AML-193 (cell line): ENCODE measurements at places on chromosomes 11 and 22.

GRCh38 chr22:49904040-49904369 lies 14.2 kb downstream of the ALG12 start:
- DNase-seq: no peak

- DNase-seq: no peak
Measured at GRCh38 chr11:15988016-15988550, 368.3 kb downstream of the SOX6 start.

DNA sequence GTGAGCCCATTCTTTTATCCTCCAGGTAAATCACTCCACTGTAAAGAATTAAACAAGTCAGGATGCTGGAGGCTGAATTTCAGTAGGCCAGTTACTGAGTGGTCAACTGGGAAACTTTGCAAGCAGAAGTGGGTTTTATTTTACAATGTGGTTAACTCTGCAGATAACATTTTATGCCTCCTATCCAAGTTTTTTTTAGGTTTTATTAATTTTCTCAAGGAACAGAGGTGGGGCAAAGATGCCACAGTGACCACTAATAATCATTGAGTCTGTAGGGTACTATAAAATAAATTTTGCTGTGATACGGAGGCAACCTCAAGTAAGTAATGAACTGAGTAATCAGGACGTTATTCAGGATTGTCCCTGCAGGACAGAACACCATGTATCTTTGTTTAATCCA lies 599.9 kb downstream of the METTL15 start:
- DNase-seq: no peak

DNA sequence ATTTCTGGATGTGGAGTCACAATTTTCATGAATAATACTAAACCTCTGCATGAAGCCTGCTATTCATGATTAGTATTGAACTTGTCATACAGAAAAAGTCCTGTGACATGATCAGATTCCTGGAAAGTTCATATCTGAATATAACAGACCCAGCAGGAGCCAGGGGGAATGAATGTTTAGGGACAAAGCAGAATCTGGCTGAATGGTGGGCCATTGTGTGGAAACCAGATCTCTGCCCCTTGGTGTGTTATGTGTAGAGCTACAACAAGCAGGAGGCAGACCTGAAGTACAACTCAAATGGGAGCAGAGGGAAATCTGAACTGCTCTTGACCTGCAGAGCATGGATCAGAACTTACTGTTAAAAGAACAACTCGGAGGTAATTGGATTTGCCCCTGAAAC lies 30.3 kb downstream of the KREMEN1 start:
- no peak for DNase-seq

GRCh38 chr11:35146711-35147110 lies 7.7 kb downstream of the CD44 start:
- peak; percentile 15 for DNase-seq

GRCh38 chr11:75432911-75433321 lies at the start of gene KLHL35:
TSS of gene KLHL35 (minus strand) at chr11:75433203. CDS start at chr11:75430629, 2,574 bp downstream.
- no peak for DNase-seq

- no peak for DNase-seq
Measured at GRCh38 chr11:133961890-133962289, 5.1 kb upstream of the IGSF9B start.

DNA sequence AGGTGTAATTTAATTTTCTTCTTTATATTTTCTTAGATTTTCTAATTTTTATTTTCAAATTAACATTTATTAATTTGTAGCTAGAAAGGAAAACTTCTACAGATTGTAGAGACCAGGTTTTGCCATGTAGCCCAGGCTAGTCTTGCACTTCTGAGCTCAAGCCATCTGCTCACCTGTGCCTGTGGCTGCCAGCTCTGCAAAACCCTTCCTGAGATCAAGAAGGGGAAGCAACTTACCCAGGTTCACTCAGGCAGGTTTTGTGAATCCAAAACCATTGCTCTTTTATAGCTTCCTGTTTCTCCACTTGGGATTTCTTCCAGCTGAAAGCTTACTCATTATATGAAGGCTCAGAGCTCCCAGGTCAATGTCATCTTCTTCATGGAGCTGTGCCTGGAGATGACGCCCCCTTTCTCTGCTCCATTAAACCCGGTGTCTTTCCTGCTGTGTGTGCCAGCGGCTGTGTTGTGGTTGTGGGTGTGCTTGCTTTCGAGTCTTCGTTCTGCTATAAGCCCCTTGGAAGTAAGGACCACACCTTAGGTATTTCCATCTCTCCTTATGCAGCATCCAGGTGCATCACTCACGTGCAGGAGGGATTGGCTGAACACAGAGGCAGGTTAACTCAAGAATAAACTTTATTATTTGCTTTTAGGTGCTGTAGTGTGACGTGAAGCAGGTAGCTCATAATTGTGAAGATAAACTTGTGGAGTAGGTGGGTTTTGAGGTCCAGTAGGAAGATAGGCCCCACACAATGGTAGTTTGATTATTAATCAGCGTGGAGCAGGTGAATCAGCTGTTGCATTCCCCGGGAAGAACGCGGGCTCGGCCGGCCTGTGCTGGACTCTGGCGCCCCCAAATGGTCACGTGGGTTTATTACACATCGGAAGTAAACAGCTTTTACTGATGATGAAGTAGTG lies 42.2 kb upstream of the INCENP start:
- peak; percentile 60 for DNase-seq

DNA sequence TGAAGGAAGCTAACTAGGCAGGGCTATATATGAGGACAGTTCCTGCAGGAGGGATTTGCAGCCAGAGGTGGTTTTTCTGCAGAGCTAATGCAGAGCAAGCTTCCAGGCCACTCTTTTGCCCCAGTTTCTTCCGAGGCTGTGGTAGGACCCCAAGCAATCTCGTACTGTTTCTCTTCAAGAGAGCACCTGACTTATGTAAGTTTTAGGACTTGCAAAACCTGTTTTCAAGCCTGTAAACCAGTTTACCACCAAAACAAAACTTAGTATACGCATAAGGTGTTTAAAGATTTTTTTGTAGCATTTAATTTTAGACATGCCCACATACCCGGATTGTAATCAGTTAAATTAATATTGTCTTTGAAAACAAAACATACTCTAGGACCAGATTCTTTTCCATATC lies 7.7 kb upstream of the APLP2 start:
- no peak for DNase-seq

DNA sequence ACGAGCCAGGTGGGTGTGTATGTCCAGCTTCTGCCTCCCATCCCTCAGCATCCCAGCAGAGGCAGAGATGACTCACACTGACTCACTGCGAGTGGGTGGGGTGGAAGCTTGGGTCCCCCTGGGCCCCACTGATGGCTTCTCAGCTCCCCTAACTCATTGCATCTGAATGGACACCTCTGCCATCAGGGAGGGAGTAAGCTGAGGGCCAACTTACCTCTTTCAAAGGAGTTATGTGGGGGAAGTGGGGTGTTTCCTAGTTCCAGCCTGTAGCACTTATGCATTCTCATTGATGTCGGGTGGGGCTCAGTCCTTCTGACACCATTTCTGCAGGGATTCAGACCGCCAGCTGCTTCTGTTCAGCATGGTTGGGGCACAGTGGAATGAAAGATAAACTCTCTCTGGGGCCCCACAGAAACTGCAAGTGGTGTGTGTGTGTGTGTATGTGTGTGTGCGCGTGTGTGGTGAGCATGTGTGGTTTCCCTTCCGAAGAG lies 1425.8 kb downstream of the TBC1D22A start:
- no peak for DNase-seq

- DNase-seq: no peak
Measured at GRCh38 chr11:75212411-75212810, 28.2 kb upstream of the TPBGL start.

DNA sequence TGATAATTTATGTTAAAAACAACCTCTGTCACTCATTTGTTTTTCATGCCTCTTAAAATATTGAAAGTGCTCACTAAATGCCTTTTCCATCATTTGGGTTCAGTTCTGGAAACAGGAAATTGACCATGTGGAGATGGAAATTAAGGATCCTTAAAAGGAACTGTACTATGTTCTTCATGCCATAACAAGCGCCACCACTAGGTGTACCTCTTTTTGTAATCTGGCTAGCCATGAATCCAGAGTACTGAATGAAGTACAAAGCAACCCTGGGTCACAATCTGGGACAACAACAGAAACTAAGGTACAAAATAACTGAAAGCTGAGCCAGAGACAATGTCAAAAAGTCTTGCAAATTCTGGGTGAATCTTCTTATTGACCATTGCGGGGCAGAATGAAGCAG lies 559.1 kb downstream of the FAM181B start:
- DNase-seq: no peak

DNA sequence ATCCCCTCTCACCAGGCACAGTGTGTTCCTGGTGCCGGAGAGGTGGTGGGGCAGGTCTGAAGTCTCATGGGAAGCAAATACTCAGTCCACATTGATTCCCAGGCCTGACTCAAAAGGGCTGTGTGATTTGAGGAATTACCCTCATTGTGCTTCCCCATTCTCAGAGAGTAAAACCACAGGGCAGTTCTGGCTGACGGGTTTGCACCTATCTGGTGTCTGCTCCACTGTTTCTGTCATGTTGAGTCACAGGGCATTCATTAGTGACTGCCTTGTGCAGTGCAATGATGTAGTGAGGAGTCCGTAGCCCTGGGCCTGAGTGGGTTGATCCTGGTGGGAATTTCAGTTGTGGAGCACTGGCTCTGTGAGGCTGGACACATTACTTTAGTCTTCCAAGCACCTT lies 85.2 kb upstream of the ARHGAP20 start:
- DNase-seq: peak; percentile 2

- DNase-seq: no peak
Measured at GRCh38 chr11:9489080-9489765, 28.4 kb downstream of the ZNF143 start.

GRCh38 chr22:27535452-27535851 lies 266.1 kb downstream of the MN1 start:
- DNase-seq: no peak

DNA sequence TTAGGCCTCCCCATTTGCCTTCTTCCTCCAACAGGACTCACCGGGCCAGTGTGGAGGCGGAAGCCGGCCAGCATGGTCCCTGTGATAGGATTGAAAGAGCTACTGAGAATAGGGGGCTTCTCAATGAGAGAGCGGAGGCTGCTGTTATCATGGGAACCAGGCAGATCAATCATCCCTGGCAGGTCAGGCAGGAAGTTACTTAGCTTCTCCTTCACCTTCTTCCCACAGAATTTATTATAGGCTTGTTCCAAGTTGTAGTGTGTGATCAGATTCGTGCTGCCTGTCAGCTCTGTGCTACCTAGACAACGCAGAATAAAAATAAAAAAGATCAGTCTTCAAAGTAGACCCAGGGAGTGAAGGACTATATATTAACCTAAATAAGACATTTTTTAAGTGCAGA lies 7.1 kb downstream of the MED19 start:
- no peak for DNase-seq

- DNase-seq: no peak
Measured at GRCh38 chr11:88043149-88043548, 132.1 kb downstream of the RAB38 start.

- DNase-seq: no peak
Measured at GRCh38 chr22:36175892-36176291, 15.3 kb upstream of the APOL3 start.

- DNase-seq: no peak
Measured at GRCh38 chr11:76147106-76147740, 59.1 kb downstream of the WNT11 start.

DNA sequence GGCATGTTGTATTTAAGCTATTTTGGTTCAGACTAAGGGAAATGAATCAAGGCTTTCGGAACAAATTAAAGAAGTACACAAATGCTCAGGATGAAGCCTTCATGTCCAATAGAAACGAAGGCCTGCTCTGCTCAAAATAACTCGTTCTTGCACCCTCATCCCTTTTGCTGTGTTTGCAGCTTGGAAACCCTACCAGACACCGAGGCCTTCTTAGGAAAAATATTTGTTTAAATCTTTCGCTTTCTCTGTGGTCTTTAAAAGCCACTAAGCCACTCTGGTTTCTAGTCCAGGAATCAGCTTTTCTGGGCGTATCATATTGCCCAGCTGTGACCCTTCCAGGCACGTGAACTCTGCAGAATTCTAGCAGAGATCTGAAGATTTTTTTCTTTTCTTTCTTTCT lies 60.9 kb upstream of the HSPA8 start:
- no peak for DNase-seq

- no peak for DNase-seq
Measured at GRCh38 chr11:35214226-35214770, 75.3 kb downstream of the CD44 start.

GRCh38 chr11:21343204-21343603 lies 673.8 kb downstream of the NELL1 start:
- no peak for DNase-seq

DNA sequence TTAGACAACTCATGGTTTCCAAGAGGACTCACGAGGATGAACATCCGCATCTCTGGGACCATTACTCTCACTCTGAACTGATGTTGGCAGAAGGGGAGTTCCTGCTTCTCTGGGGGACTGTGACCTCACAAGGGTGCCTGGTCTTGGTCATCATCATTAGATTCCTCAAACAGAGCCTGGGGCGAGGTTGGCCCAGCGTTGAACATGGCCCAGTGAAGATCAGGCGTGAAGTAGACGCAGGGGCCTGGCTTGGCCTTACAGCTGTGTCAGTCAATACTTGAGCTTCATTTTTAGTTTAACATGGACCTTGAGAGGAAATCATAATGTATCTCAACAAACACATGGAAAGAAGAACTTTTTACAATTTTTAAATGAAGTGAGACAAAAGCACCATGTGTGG lies 617.1 kb downstream of the BRD1 start:
- no peak for DNase-seq

DNA sequence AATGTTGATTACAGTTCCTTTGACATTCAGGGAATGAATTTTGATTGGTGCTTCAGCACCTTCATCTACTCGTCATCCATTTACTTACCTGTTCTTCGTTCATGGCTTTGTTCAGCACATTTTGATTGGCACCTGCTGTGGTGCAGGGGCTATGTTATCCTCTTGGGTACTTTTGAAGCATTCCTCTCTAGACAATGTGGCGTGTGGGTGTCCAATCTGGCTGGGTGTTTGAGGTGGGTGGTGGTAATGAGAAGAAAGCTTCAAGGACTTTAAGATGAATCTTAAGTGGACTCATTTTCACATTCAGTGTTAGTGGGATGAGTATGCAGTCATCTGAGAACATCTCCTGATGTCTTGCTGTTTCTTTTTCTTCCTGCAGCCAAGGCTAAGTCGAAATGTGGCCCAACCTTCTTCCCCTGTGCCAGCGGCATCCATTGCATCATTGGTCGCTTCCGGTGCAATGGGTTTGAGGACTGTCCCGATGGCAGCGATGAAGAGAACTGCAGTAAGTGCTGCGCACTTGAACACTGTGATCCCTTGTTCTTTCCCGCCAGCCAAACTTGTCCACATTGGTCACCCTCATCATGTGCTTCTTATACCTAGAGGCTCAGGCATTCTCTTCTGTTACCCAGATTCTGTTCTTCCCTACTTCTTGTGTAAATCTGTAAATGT lies 137.5 kb downstream of the LDLRAD3 start:
- no peak for DNase-seq

GRCh38 chr11:86577644-86578636 lies 94.5 kb downstream of the ME3 start:
- no peak for DNase-seq

GRCh38 chr11:18491924-18492323 lies 34.8 kb downstream of the TSG101 start:
- DNase-seq: no peak

DNA sequence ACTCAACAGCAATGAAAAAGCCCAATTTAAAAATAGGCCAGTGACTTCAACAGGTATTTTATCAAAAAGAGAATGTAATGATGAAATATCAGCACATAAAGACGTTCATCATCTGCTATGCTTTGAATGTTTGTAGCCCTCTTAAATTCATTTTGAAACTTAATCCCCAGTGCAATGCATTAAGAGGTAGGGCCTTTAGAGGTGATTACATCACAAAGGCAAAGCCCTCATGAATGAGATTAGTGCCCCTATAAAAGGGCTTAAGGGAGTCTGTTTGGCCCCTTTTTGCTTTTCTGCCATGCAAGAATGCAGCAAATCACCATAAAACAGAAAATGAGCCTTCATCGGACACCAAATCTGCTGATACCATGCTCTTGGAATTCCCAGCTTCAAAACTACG lies 637.0 kb downstream of the DLG2 start:
- DNase-seq: no peak
